Stimulated activated CD8-positive, alpha-beta memory T cell treated with anti-CD3 and anti-CD28 coated beads, Interleukin-15, amount 100 ng/mL, for 48 hours (primary cell): ENCODE measurements at places on chromosomes 11 and 22.

DNA sequence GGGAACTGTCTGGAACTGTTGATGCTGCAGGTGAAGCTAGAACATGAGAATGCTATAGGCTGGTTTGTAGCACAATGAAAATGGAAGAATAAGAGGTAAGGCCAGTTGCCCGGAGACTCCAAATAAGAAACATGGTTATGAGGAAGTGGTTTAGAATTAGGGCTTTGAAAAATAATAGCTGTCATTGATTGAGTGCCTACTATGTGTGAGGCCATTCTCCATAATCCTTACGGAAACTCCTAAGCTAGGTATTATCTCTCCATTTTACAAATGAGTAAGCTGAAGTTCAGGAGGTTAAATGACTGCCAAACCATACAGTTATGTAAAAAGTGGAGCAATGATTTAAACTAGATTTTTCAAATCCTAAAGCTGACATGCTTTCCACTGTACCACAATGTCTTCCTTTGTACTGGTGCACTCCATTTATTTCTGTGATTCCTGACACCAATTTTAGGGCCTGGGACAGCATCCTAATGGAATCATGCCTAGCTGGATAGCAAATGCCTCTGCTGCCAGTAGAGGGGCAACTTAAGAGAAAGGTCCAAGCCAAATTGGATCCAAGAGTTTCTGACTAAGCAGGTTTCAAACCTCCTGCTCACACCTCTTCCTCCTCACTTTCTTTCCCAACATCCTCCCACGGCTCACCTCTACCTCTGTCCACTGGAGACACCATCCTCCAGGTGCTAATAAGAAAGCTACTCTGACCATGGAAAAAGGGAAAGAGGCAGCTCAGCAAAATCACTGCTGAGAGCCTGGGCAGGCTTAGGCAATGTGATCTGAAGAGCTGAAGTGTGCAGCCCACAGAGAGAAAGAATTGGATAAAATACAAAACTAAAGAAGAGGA lies 46.9 kb upstream of the PICALM start:
- DNase-seq, result no peak

DNA sequence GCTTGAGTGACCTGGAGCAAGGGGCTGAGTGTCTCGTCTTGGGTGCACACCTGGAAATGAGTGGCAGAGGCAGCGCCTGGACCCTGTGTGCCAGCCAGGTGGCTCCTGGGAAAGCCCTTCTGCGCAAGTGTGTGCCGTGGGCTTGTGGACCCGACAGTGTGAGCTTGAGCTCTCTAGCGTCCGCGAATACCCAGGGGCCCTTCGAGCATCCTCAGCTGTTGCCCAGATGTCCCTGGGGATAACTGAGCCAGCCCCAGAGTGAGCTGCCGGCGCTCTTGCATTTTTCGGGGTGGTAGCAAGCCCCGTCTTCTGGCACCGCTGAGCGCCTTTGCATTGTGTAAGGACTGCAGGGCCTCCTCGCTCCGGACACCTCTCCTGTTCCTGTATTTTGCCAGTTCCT lies 399.2 kb downstream of the TBC1D22A start:
- no peak for DNase-seq

DNA sequence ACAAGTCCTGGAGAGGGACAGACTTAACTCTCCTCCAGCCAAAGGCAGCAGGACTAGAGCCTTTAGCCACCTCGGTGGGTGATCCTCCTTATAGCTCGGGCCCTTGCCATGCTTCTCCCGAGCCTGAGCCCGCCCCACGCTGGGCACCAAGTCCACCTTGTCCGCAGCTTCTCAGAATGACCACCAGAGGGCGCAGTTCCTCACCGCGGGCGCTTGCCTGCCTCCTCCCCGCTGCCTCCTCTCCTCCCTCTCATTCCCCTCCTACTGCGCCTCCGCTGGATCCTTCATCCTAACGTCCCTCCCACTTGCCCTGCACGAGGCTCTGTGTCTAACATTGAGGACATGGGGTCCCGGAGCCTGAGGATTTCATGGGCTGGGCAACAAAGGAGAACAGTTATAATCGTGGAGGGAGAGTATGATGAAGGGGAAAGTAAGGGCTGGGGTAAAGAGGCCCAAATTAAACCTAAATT lies 11.3 kb upstream of the MOGAT2 start:
- DNase-seq, result peak; percentile 40

DNA sequence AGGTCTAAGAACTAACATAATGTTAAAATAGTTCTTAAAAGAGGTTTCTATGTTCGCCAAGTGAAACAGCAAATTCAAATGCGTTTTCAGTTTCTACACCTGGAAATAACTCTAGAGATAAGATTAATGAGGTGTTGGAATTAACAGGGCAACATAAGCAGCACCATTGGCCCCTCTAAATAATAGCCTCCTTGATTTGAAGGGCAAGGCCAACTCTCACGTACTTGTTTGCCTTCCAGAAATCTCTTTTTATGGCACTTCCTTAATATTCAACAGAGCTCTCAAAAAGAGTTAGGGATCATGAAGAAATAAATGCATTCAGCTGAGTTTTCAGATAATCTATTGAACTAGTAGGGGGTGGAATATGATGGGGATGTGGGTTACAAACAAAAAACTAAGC lies 80.9 kb downstream of the AASDHPPT start:
- DNase-seq, result no peak

GRCh38 chr11:116329354-116330090 lies 443.3 kb downstream of the BUD13 start:
- DNase-seq, result no peak

DNA sequence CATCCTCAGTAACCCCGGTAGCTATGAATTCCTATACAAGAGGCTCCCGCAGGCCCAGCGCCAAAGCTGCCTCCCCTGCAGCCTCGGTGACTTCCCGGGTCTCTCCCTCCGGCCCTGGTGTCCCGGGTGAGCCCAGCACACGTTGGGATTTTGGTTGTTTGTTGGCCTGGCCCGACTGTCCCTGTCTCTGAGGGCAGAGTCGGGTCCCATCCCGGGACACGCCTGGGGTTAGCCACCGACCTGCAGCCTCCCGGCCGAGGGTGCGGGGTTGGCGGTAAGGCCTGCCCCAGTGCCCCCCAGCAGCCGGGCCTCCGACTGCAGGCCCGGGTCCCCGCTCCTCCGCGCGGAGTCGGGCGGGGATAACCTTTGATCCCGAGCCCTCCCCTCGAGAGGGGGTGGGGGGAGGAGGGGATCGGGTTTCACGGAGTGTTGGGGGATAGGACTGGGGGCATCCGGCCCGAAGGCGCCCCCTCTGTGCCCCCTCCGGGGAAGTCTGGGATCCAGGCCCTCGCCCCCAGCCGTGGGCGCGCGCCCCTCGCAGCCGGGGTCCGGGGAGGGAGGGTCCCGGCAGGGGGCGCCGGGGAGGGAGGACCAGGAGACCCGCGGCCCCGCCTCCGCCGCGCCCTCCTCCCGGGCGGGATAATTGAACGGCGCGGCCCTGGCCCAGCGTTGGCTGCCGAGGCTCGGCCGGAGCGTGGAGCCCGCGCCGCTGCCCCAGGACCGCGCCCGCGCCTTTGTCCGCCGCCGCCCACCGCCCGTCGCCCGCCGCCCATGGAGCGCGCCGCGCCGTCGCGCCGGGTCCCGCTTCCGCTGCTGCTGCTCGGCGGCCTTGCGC lies at the start of gene FBLN1:
Gene FBLN1 (plus strand): TSS at position 669 of the 835 bp plus-strand sequence. CDS start 103 bp downstream, at position 772.
- DNase-seq, result no peak

GRCh38 chr11:70368961-70369360 lies 29.4 kb upstream of the CTTN start:
- DNase-seq, result no peak

- no peak for DNase-seq
Measured at GRCh38 chr11:1559111-1559951, 12.7 kb downstream of the DUSP8 start.

GRCh38 chr11:27385245-27385644 lies 22.2 kb upstream of the CCDC34 start:
- DNase-seq, result no peak

GRCh38 chr11:9753021-9753420 lies 89.1 kb downstream of the SWAP70 start:
- DNase-seq, result no peak

- DNase-seq, result no peak
Measured at GRCh38 chr11:17641792-17642350, 77.5 kb upstream of the MYOD1 start.

GRCh38 chr22:17753401-17753989 lies 20.8 kb downstream of the BID start:
- DNase-seq, result no peak

- no peak for DNase-seq
Measured at GRCh38 chr11:10606536-10607208, 38.2 kb upstream of the LYVE1 start.

DNA sequence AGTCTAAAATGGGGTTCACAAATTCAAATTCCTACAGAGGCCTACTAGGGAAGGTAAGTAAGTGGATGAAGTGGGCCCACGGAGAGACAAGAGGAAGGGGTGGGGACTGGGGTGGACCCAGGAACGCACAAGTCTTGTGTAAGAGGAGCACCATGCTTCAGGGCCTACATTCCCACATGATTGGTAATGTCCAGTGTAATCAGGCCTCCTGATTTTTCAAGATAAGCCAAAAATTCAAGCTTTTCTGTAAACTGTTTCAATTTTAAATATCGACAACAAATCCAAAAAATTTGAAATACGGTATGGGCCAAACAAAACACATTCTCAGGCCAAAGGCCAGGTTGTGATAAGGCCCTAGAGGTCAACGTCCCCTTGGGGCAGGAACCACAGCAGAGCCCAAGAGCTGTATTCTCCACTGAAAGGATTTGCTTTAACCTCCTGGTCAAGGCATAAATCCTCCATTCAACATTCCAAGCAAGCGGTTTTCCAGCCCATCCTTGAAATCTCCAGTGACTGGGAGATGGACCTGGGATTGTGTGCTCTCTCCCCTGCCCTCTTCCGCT lies 116.4 kb downstream of the TRIM29 start:
- DNase-seq, result no peak

- no peak for DNase-seq
Measured at GRCh38 chr11:95134491-95134890, 44.8 kb downstream of the ENDOD1 start.

DNA sequence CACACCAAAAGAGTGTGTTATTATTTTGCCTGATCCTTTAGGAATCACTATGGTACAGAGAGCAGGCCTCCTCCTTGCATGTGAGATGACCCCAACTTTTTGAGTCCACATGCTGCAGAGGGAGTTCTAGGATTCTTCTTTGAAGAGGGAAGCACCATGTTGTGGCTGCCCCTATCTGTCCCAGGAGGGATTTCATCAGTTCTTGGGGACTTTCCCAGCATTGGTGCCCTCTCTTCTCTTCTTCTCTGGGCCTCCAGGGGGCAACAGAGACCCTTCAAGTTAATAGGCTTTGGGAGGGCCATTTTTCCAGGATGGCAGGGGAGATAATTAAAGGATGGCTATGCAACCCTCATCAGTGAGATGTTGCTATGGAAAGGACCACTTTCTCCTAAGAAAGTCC lies 3.6 kb downstream of the MMP1 start:
- DNase-seq, result no peak

DNA sequence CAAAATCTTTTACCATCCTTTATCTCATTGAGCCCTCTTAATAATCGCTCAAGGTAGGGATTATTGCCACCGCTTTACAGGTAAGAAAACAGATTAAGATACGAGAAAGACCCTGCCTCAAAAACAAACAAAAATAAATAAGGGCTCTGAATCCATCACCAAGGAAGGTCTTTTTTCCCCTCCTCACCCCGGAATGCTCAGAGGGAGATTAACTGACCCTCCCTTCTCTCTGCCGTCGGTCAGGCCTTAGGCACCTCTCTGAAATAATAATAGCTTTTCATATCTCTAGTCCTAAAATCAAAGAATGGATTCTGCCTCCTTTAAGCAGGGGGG lies 620 bp upstream of the ATG2A start:
- DNase-seq, result no peak

DNA sequence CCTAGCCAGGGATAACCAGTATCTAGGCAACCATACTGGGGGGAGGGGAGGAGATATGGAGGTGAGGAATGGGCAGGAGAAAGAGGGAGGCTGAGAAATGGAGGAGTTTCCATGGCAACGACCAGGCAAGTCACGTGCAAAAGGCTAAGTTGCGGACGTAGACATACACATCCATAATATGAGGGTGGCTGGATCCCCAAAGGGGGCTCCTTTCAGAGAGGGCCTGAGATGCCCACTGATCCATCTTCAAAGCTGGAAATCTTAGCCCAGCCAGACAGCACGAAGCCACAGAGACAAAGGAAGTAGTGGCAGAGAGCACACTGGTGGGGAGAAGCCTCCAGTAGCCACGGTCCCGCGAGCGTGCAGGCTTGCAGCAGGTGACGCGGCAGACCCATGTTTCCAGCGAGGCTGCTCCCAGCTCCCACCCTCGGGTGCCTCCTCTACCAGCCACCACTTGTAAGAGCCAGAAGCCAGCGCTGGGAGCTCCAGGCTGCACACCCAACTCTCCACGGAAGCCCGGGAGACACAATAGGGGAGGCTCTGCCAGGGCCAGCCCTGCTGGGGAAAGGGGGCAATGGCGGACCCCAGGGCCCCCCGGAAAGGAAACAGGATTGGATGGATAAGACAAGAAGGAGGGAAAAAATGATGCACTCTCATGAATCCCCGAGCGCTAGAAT lies 938 bp downstream of the FXYD6 start:
- no peak for DNase-seq

GRCh38 chr11:10602366-10602765 lies 33.9 kb upstream of the LYVE1 start:
- no peak for DNase-seq

- no peak for DNase-seq
Measured at GRCh38 chr11:95142431-95142830, 52.8 kb downstream of the ENDOD1 start.

DNA sequence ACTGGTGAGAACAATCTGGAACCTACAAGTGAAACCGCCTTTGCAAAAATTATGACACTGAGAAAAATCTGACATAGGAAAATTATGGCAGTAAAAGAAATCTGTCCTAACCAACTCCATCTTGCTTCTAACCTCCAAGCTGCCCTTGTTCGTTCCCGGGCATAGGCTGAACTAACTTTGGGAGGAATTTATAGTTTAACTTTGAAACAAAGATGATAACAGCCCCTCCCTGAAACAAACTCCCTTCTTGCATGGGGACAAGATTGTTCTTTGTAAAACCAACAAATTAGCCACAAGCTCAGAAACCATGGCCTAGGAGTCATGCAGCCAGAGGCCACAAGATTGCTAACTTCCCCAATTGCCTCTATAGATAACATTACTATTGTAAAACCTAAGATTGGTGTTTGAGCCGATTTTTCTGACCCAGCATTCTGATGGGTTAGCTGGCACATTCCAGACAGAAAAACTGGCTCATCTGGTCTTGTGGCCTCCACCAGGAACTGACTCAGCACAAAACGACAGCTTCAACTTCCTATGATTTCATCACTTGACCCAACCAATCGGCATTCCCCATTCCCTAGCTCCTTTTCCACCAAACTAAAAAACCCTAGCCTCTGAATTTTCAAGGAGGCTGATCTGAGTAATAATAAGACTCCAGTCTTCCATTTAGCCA lies 3.6 kb upstream of the CCDC81 start:
- DNase-seq, result no peak

DNA sequence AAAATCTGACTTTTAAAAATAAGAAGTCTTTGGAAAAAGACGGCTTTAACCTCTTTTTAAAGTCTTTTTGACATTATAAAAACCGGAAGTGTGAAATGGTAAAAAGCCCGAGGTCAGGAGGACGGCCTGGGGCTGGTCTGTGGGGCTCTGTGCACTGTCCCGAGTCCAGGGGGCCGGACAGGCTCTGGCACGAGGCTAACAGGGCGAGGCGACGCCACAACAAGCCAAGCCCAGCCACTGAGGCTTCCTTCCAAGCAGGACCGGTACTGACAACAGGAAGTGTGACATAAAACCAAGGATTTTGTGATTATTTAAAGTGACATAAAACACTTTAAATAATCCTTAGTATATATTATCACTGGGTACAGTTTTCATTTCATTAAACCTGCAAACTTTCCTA lies 39.2 kb downstream of the BRD1 start:
- DNase-seq, result no peak
